Activated naive CD4-positive, alpha-beta T cell treated with Interleukin-2 at 50 U/mL for 16 hours (primary cell): ENCODE measurements at places on chromosomes 5 and 9.

- DNase-seq = no peak
Measured at GRCh38 chr9:78994471-78994870, 577.3 kb upstream of the TLE4 start.

DNA sequence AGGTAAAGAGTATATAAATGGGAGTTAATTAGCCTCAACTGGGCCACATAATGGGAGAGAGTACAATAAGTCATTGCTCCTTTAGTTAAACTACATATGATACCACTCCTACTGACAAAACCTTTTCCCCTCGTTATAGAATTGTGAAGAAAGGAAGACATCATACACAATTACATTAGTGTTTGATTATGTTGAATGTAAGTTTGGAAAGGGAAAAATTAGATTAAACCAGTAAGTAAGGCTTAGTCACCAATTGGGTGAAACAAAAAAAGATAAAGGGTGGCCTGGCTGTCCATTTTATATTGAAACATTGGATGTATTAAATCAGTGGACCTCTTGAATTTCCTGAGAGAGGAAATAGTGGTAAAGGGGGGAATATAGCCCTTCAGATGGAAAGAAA, 464.3 kb upstream of the PAPPA start:
- no peak for DNase-seq

DNA sequence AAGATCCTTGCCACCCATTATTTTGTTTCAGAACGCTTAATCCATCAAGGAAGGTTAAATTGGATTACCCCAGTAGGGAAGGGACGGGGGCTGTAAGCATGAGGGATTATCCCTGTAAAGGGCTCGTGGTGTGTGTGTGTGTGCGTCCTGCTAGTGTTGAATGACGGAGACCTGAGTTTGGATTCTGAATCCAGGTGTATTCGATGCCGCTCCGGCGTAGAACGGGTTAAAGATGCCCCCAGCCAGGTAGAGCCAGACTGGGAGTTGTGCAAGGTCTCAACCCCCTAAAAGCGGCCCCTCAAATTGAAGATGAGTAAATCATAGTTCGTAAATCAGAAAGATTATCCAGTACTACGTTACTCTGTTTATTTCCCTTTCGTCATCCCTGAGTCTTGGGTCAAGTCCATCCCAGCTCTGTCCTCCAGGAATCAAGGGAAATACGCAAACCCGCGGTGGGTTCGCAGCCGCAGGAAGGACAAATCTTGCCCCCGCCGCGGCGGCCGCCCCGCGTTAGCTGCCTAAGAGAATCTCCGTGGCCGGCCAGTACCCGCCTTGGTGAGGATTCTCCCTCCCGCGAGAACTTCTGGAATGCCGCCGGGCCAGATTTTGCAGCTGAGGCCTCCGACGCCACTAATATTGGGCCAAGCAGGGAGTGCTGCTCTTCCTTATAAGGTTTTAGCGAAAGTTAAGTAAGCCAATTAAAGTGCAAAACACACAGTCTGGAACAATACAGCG, 586 bp upstream of the MTAP start:
- DNase-seq = no peak

- DNase-seq = no peak
Measured at GRCh38 chr5:151706906-151707305, 20.2 kb upstream of the SPARC start.

GRCh38 chr9:6876195-6876894, 118.6 kb downstream of the KDM4C start:
- DNase-seq = no peak

- DNase-seq = no peak
Measured at GRCh38 chr5:156824800-156825199, 25.3 kb upstream of the PPP1R2B start.
